ENCODE measurements at places on chromosomes 12 and 14.

DNA sequence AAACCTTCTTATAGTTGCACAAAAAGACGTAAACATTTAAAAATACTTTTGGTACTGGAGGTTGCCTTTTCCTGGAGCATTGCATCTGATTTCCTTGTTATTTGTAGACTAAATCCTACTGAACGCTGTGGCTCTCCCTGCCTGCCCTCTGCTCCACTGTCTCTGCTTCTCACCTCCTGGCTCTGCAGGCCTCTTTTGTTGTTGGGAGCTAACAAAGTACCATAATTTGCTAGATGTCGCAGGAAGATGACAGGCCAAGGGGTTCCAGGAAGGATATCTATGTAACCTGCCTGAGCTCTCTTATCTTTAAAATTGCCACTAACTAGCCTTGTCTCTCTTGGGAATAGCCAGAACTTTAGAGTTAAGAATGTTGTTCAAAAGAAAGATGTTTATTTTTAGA is 21.4 kb downstream of the SYNE2 start:
- no peak for DNase-seq

DNA sequence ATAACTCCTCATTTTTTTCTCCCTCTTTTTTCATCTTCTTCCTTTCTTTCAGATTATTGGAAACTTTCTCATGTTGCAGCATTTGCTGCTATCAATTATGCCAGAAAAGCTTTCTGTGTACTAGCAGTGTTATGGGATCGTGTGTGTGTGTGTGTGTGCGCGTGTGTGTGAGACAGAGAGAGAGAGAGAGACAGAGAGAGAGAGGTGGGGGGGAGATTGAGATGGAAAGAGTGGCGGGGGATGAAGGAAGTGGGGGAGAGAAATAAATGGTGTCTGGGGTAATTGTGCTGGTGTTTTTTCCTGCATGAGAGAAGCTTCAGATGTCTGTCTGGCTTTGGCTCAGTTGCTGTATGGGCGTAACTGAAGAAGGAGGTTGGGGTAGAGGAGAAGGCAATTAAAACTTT is 268.9 kb downstream of the RAD51B start:
- DNase-seq: peak; percentile 74

DNA sequence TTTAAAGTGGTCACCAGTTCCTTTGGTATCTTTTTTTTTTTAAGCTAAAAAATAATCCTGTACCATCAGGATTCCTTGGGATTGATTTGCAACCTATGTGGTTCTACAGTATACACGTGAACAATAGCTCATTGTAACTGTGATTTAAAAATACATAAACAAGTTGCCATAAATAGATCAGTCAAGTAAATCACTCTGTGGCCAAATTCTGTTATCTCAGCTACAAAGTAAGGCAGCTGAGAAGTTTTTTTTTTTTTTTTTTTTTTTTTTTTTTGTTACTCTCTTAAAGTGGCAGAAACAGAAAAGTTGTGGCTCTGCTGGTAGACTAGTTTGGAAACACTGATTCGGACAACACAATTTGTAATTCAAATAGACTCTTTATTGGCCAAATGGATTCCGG is 104.5 kb downstream of the PRICKLE1 start:
- no peak for DNase-seq

DNA sequence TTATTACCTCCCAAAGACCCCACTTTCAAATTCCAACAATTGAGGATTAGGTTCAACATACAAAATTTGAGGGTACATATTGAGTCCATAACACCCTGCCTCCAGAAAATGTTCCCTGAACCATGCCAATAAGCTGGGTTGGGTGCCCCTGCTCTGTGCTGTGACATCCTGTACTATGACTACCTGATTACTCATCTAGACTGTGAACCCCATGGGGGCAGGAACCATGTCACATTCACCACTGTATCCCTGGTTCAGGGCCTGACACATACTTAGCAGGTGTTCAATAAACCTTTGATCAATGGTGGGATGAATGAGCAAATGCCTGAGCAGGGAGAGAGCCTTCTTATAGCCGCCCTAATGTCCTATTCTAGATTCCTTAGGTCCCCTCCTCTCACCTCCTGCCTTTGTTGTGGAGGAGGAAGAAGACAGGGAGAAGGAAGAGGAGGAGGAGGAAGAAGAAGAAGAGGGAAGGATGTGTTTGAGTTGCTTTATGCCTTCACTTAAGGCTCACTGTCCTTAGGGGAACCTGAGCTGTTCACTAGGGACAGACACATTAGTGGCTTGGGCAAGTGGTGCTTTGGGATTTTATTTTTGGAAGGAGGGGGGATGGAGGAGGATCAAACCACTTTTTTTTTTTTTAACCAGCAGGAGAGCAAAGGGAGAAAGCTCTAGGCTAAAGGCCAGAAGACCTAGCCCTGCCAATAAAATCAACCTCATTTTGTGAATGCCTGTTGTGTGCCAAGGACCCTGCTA is 21.3 kb downstream of the GPR68 start:
- DNase-seq: no peak

DNA sequence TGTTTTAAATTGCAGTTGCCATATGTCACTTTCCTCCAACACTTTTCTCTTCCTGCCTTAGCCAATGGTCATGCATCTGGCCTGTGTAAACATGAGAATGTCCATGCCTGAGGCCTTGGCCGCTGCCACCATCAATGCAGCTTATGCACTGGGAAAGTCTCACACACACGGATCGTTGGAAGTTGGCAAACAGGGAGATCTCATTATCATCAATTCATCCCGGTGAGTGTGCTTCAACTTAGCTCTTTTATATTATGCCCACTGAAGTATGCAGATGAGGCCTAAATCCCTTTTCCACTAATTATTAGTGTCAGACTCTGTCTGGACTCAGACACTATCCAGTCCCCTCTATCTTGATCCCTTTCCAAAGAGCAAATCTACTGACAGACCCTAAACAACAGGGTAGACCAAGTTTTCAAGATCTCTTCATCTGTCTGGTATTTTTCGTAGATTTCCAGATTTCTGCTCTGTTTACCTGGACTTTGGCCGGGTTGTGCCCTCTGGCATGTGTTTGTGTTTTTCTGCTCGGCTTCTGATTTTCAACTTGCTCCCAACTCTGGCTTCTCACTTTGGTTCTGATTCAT is 23.2 kb downstream of the AMDHD1 start:
- DNase-seq: no peak

DNA sequence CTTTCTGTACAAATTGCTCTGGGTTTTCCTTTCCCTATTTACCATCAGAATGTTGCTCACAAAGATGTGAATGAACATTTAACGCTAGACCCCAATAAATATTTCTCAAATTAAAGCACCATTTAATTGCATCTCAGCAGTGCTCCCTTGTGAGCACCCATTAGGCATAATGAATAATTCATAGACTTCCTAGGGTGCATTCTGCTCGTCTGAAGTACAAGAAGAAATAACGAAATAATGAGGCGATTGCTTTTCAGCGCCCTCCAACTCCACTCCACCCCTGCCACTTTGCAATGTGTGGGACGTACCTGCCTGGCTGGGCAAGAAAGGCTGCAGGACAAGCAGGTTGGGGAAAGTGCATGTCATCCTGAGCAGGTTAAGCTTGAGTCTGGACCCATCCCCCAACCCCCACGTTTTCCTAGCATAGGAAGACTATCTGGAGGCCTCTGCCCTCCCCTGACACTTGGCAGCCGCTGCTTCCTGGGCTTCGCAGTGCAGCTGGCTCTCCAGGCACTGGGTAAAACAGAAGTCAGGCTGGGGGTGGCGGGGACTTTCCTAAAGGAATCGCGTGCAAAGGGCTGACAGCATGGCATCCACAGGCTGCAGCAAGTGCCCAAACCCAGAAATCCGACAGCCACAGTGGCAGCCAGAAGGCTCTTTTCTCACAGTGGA is 253.7 kb downstream of the DUSP6 start:
- DNase-seq: no peak

DNA sequence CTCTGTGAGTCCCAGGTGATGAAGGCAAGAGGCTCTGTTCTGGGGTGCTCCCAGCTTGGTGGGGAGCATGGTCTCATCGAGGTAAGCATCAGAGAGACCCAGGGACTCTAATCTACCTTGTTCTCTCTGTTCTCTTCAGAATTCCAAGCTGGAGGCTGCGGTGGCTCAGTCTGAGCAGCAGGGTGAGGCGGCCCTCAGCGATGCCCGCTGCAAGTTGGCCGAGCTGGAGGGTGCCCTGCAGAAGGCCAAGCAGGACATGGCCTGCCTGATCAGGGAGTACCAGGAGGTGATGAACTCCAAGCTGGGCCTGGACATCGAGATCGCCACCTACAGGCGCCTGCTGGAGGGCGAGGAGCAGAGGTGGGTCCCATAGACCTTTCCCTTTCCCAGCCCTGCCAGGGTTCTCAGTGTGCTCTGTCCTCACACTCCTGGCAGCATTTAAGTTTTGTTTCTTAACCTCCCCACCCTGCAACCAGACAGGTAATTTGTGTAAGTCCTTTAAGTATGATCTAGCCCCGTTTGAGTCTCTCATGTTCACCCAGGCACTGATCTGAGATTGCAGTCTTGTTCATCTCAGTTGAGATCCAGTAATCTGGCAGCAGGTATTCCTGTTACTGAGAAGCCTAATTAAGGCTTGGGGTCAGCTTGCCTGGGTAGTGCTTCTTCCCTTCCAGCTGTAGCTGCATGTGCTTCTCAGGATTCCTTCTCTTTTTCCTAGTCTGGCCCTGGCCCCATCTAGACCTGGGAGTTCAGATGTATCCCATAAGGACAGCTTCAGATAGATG is 14.8 kb upstream of the KRT81 start:
- peak; percentile 43 for DNase-seq

GRCh38 chr12:40942326-40942725 is 245.8 kb upstream of the PDZRN4 start:
- no peak for DNase-seq

DNA sequence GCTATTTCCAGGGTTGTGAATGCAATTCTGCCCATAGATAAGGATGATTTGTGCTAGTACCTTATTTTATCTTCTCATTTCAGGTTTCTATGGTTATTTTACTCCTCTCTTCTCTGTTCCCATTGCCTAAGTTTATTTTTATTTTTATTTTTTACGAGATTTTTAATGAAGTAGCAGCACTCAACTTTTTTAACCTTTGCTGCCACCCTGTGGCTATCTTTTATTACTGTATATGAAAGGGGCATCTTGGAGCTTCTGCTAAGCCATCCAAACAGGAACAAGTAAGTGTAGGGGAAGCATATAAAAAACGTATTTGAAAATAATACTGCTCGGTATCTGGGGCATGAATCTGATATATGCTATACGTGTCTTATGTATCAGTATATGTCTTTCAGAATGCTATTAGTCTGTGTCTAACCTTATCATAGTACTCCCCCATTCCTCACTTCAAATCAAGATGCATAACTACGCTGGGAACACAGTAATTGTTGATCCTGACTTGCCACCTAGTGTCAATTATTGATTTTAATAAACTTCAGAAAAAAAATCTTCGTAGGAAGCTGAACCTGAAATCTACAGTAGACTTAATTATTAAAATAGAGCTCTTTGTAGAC is 60.3 kb downstream of the KLRG1 start:
- DNase-seq: no peak

- DNase-seq: peak; percentile 90
These were observed 75.1 kb downstream of the IRF2BPL start for GRCh38 chr14:76953311-76953945.

GRCh38 chr12:16857456-16857923 is 251.5 kb upstream of the LMO3 start:
- no peak for DNase-seq

DNA sequence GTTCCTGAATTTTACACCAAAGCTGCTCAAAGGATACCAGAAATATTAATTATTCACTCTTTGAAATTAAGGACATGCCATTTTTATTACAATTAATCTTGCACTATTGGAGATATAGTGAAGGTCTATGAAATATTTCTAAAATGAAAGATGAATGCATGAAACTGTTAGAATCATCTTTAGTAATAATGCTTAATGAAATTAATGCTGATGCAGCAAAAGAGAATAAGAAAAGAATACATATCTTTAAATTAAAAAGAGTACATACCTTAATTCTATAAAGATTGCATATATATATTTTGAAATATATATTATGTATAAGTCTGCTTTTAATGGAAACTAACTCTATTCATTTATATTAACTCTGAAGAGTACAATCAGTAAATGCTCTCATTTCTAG is 236.0 kb downstream of the ALX1 start:
- no peak for DNase-seq

- DNase-seq: peak; percentile 79
These were observed 24.7 kb downstream of the ITPK1 start for GRCh38 chr14:93090826-93091555.

GRCh38 chr12:13024531-13024916 is 19.7 kb upstream of the FAM234B start:
- no peak for DNase-seq

Measured in sigmoid colon (tissue), 7 donors.